ENCODE measurements at places on chromosomes 13 and 19.
A peak's percentile ranks its signal among the peaks of the same experiment; 100 is the strongest.

- no peak for DNase-seq
Observed at GRCh38 chr13:39012608-39013007, 22.0 kb upstream of the STOML3 start.

DNA sequence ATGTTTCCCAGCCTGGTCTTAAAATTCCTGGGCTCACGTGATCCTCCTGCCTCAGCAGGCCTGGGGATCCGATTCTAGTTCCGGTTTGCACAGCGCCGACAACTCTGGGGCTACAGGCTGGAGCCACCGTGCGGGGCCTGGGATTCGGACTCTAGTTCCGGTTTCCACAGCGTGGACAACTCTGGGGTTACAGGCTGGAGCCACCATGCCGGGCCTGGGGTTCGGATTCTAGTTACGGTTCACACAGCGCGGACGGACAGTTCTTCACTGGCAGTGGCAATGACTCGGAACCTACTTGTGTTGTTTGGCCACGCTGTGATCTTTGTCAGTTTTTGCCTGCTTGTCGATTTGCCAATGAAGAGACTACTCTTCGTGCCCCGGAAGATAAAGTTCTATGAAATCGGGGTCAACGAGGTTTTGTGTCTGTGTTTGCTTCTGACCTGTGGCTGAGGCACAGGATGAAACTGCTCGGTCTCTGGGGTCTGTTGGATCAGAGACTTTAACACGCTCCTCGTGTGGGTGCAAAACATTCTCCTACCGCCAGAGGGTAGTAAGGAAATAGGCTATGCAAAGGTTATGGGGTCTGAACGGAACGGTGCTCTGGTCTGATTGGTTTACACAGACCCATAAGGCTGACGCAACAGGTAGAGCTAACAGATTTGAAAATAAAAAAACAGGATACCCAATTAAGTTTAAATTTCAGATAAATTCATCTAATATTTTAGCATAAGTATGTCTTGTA is 12.1 kb upstream of the ZSCAN1 start:
- peak; percentile 19 for DNase-seq

- DNase-seq, result no peak
Observed at GRCh38 chr19:2507109-2507508, 31.2 kb downstream of the GADD45B start.

- no peak for DNase-seq
Observed at GRCh38 chr13:67143544-67144115, 86.5 kb downstream of the PCDH9 start.

- no peak for DNase-seq
Observed at GRCh38 chr19:17522988-17523872, 11.8 kb downstream of the PGLS start.

DNA sequence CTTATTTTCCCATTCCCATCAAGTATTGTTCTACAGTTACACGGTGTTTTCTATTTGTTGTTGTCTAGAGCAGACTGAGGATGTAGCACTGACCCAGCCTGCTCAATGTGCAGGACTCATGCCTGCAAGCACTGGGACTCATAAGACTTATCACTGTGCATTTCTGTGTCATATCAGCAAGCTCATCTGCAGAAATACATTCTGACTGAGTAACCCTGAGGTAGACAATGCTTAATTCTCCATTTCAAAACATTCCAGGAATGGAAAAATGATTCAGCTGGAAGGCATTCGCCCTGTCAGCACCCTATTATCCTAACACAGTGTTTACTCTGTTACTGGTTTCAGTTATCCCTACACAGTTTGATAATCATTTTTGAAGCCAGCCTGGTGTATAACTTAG is 2506.4 kb downstream of the PCDH9 start:
- no peak for DNase-seq

- DNase-seq, result no peak
Observed at GRCh38 chr13:34808649-34809048, 133.4 kb upstream of the NBEA start.
